ENCODE measurements at places on chromosomes 7 and 10. TPM values are rescaled to one million over a fixed set of nuclear protein-coding genes. Genes with fewer than 3 reads are reported as not detected.

DNA sequence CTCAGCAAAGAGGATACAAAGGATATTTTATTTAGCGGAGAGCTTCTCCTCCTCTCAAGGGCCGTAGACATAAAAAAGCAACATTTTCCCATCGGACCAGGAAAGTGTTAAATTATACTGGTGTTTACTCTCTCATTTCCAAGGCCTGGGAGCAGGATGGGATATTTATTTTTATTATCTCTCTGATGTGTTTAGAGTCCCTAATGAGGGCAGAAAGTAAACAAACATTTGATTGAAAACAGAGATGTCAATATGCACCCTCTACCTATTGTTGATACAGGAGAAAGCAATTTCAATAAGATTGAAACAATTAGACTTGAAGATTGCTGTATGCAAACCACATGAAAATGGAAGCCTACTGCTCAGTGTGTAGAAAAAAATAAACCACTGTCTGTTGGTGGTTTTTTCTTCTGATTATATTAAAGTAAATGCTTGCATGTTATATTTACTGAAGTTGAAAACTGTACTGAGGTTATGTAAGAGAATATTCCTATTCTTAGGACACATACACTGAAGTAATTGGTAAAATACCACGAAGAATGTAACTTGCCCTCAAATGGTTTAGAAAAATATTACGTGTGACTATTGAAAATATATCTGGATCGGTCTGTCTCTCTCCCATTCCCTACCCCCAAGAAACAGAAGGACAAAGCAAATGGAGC is 59.3 kb downstream of the ATXN7L1 start:
- no peak for DNase-seq

- DNase-seq = no peak
These were observed 44.8 kb downstream of the CHST3 start for GRCh38 chr10:72009051-72009424.

SLC18A3 gene
- total RNA-seq = not detected

VSTM2A gene
- total RNA-seq = not detected

ERVW-1 gene
- not detected for total RNA-seq

DNA sequence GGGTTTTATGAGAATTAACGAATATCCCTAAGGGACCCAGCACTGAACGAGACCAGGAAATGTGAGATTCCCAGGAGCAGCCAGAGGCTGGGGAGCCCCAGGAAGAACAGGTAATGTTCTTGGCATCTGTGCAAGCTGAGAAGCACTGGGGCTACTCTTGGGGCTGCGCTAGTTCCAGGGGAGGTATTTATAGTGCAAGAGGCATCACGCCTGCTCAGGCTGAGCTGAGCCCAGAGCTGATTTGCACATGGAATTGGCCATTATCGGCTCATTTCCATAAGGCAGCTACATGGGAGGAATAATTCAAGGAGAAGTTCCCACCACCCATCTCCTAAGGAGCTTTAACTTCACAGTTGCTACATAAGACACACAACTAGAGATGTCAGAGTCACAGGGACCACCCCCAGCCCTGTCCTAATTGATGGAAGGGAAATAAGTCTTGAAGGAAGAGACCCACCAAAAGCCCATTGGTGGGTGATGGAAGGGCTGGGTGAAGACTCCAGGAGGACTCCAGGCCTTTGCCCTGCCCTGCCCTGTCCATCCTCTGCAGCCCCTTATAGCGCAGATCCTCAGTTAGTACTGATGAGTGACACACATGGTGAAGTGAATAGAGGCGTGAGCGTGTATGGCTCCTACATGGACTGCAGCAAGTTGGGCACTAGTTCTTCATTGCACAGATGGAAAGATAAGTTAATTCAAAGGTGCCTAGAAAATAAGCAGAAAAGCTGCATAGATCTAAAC is 178.9 kb downstream of the GRID1 start:
- no peak for DNase-seq

DNA sequence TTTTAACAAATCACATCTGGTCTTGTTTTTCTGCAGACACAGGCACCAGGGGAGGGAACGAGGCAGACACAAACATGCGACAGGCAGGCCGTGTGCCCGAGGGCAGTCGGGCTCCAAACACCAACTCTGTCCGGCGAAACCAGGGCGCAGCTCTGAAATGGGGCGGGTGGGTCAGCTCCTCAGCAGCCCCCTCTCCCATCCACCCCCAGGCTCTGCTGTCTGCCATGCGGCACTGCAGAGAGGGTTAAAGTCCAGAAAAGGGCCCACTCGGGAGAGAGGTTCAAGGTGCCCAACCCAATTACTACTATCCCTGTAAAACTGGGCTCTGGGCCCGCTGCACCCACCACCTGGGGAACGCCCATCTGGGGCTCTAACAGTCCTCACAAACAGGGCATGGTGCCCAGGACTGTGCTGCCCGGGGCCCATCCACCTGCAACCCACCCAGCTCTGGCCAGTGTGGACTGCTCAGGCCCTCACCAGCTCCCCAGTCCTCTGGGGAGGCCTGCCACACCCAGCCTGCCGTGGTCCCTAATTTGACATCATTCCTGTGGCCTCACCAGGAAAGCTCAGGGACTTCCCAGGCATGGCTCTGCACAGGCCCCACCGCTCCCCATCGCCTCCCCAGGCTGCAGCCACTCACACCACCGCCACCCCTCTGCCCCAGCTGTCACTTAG is 18.7 kb downstream of the YKT6 start:
- peak; percentile 9 for DNase-seq

DNA sequence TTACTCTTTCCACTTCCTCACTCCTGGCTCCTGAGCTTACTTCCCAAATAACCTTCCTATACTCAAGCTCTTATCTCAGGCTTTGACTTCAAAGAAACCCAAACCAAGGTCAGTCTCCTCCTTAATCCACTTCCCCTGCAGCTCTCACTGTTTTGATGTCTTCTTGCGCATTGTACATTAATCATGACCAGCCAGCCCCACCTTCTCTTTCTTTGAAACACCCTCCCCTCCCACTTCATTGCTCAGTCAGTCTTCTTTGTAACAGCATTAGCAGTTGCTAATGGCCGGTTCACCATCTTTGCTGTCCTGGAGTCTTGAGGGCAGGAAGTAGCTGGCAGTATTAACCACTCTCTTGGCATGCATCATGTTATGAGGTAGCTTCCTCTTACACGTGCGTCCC is 57.9 kb upstream of the CHCHD3 start:
- no peak for DNase-seq

- DNase-seq = peak; percentile 48
These were observed 614 bp upstream of the IFIT2 start for GRCh38 chr10:89301232-89301631.

EGR2 gene
- total RNA-seq = 5.3 TPM

DNA sequence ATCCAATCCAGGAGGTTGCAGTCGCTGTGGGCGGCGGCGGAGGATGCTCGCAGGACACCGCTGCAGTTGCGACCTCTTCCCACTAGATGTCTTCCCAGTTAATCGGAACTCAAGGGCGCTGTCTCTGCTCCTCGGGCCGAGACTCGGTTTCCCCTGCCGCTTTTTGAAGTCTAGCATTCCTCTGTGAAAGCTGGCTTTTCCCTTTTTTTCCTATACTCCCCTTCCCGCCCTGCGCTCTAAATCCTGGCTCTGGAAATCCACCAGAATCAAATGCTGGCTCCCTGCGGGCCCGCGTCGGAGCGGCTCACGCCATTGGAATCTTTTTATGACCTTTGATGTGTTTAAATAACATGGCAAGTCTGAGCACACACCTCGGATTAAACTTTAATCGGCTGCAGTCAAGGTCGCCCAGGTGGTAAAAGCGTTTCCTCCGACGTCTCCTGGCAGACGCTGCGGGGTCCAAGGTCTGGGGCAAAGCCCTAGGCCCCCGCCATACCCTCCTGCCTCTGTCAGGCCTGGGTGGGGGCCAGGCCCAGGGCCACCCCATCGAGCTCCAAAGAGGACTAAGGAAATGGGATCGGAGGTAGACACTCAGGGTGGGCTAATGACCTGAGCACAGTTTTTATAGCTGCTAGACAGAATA is 10.7 kb upstream of the HOXA13 start:
- peak; percentile 39 for DNase-seq

C10orf67 gene
- not detected for total RNA-seq

DNA sequence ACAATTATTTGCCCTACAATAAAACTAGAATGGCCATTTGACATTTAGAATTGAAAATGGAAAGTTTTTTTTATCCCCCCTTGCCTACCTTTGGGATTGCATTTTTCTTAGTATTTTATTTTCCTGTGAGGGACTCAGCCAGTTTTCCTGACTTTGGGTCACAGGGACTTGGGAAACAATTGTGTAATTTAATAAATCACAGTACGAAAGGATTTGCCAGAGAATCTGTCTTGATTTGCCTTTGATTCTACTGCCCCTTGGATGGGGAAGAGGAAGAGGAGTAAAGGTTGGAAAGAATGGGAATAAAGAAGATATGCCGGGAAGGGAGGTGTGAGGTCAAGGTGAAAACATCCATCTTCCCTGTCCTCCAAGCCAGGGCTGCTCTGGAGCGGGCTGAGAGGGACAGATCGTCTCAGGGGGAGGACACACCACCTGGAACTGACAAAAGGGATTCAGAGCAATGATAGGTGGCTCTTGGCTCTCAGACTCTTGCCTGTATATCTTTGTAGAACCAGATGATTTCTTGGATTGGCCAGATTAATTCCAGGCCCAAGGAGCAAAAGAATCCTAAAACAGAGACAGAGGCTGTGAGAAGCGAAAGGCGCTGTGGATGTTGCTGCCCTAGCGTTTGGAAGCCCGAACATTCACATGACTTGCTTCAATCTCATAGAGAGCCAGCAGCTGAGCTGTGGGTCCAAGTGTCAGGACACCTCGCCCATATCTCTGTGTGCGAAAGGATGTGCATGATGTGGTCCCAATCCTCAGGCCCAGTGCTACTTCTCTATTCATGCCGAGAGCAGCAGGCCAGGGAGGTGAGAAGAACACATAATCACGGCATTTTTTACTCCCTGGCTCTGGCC is 50.3 kb upstream of the ZEB1 start:
- no peak for DNase-seq

COBL gene
- 52.6 TPM for total RNA-seq

HOXA10 gene
- total RNA-seq = 14.6 TPM

LRRTM3 gene
- total RNA-seq = 0.05 TPM

DNA sequence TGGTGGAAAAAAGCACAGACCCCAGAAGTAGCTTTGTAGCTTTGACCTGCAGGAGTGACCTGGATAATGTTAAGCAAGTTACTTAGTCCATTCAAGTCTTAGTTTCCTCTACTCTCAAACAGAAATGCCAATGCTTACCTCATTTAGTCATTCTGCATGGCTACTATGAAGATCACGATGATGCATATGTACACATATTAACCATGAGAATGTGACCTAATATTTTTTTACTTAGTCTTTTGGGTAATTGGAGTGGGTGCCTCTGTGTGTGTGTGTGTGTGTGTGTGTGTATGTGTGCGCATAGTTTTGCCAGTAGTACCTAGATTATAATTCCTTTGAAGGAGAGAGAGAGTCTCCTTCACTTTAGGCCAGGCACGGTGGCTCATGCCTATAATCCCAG is 95.8 kb downstream of the NRP1 start:
- DNase-seq = no peak

TRIM73 gene
- 0.94 TPM for total RNA-seq

GPR15LG gene
- not detected for total RNA-seq

DNA sequence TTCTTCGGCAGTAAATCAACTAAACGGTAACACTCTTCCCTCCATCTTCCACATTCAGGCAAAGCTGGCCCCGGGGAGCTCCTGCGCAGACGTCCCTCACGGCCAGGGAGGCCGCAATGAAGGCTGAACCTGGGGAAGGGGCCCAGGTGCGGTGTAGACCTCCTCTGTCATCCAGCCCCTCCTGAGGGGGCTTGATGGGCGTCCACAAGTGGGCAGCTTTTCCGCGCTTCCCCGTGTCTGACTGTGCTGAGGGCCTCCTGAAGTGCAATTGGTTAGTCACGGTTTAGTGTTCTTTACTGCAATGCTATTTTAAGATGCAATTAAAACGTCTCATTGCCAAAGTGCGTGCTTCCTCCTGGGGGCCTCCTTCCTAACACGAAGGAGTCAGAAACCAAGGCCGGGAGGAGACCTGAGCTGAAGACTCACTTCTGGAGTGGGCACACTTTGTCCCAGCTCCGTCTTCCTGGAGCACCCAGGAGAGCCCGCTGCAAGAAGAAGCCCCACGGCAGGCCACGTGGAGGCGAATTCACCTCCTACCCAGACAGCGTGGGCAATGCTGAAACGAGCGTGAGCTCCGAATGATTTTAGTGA is 173.3 kb downstream of the ELFN1 start:
- DNase-seq = no peak

DNA sequence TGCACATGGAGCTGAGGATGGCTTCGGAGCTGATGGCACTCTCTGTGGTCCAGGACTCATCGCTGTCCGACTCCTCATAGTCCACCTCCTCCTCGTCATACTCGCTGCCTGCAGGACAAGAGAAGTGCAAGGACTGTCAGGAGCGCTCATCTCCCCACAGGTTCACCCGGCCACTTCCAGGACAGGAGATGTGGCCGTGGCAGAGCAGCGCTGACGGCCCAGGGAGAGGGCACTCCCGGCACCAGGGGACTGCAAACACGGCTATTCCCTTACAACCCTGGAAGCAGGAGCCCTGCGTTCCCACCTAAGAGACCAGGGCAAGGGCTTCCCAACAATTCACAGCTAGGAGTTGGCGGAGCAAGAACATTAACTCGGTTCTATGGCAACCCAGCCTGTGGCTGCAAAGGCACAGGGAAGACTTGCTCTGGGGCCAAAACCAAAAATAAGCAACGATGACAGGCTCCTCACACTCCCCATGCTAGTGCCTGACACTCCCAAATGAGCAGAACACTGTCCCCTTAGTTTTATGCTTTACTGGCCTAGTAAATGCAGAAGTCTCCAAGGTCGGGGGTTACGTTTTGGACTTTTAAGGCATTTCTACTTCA is 100.9 kb downstream of the TAX1BP1 start:
- DNase-seq = no peak

- no peak for DNase-seq
These were observed 20.4 kb downstream of the NPVF start for GRCh38 chr7:25207887-25208286.

- no peak for DNase-seq
These were observed 116.7 kb downstream of the CYP26A1 start for GRCh38 chr10:93190372-93190771.

GRCh38 chr7:64639267-64640001 is 26.5 kb upstream of the ZNF107 start:
- DNase-seq = no peak

AKR1C3 gene
- 65.8 TPM for total RNA-seq

ZNF485 gene
- total RNA-seq = 3.9 TPM

DNA sequence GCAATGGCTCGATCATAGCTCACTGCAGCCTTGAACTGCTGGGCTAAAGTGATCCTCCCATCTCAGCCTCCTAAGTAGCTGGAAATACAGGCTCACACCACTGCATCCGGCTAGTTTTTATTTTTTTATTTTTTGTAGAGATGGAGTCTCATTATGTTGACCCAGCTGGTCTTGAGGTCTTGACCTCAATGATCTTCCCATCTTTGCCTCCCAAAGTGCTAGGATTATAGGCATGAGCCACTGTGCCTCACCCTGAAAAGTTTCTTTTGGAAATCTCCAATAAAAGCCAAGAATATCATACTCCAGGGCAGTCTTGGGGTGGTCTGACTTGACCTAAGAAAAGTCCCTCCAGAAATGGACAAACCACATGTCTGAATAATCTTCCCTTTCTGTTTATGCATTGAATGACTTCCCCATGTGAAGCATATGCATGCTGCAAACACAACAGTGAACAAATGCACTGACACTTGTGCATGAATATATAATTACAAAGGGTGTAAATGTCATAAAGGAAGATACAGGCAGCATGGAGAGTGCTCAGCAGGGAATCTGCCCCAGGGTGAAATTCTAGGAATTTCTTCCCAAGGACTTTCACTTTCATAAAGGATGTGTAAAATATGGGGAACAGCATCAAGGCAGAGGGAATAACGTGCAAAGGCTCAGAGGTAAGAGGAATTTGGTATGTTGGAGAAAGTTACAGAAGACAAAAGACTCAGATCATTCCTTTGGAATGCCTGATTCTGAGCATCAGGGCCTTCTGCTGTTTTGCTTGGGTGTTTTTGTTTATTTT is 142.4 kb upstream of the LYZL1 start:
- no peak for DNase-seq

Measured in myocyte (in vitro differentiated cells).